ENCODE measurements at places on chromosomes 7 and 10.

- DNase-seq = no peak
Observed at GRCh38 chr7:90723866-90724265, 127.7 kb downstream of the CDK14 start.

GRCh38 chr10:86100581-86101061 lies 266.0 kb downstream of the GRID1 start:
- no peak for DNase-seq

- no peak for DNase-seq
Observed at GRCh38 chr7:90933984-90934383, 330.2 kb upstream of the FZD1 start.

- no peak for DNase-seq
Observed at GRCh38 chr7:99404977-99405320, 3.4 kb downstream of the PDAP1 start.

DNA sequence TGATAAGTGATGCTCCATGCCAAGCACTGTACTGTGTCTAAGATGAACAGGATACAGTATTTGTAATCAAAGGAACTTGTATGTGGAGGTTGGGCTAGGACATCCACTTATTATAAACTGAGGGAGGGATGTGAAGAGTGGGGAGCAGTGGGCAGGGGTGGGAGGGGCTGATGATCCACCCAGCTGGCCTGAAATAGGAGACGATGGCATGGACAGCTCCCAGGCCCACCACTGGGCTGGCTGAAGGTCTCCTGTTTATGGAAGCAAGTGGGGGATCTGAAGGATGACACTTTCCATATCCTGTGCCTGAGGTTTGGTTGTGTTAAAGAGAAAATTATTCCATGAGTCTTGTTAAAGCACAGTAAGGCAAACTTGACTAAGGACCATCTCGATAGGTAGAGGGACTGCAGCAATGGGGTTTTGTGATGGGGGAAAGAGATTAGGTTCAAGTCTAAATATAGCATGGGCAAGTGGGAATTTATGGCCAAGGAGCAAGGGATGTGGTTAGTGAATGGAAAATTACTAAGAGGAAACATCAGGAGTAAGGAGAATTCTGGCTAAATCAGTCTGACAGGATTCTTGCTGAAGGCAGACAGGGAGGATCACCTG lies 124.6 kb downstream of the CCNY start:
- no peak for DNase-seq

DNA sequence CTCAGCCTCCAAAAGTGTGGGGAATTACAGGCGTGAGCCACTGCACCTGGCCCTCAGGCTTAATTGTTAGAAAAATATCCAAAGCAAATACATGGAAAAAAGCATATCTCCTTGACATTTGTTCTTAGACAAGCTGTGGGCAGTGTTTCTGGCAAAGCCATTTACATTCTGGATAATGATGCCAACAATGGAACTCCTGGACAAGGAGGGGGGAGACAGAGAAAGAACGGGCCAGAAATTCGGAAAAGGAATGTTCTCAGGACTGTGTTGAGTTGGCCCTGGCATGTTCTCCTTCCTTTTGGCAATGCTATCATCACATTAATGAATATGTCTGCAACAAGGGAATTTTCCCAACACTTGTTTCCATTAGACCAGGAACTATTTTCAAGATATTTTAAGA lies 88.7 kb downstream of the UBE2H start:
- no peak for DNase-seq

DNA sequence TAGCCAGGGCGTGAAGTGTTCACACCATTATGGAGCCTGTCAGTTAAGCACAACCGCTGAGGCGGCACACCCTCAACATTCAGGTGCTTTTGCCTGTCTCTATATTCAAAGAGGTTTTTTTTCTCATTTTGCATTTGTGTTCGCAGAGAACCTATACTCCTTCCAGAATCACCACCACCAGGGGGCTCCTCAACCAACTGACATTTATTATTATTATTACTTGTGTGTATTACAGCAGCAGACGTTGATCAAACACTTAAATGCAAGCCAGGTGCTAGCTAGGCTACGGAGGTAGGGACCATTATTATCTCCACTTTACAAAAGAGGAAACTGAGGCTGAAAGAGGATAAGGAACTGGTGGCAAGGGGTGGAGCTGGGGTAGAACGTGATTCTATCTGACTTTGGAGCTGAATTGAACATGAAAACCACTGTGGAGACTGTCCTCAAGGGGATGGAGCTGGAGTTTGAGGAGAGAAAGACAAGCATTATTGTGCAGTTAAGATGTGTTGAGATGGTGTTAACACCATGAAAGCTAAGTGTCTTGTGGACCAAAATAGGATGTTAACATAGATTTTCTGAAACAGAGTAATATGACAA lies 133.8 kb upstream of the PLXNA4 start:
- no peak for DNase-seq

DNA sequence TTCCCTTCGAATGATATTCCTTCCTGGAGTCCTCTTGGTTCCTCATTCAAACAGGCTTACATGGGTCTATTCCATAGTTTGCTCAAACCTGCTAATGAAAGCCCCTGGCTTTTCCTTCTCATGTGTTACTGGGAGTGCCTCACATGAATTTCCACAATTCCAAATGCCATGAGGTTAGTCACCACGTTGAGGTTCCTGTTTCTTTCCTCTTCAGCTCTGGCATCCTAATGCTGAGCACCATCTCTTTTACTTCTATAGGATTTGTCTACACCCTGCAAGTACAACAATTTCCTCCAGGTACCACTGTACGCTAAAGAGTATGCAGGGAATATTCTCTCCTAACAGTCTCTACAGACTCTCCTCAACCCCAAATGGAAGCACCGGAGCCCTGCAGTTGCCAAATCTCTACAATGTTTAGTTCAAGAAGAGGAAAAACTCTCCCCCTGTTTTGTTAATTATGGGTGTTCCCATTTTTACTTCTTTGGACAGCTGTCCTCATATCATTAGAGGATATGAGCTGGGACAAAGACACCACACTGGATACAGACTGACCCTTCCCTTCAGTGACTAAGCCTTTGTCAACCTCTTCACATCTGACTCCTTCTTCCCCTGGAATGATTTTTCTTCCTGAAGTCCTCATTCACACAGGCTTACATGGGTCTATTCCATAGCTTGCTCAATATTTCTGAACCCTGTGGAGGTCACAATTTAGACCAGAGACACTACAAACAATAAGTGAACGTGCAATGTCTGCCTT lies 145.8 kb upstream of the BET1 start:
- DNase-seq = no peak

GRCh38 chr7:82110146-82110840 lies 333.3 kb downstream of the CACNA2D1 start:
- DNase-seq = no peak

Measured in stimulated activated CD4-positive, alpha-beta T cell treated with anti-CD3 and anti-CD28 coated beads, Interleukin-1b, Interleukin-23, amount 100 ng/mL, for 24 hours (primary cell).